D341Med (cell line): ENCODE measurements at places on chromosomes 3 and 15.

DNA sequence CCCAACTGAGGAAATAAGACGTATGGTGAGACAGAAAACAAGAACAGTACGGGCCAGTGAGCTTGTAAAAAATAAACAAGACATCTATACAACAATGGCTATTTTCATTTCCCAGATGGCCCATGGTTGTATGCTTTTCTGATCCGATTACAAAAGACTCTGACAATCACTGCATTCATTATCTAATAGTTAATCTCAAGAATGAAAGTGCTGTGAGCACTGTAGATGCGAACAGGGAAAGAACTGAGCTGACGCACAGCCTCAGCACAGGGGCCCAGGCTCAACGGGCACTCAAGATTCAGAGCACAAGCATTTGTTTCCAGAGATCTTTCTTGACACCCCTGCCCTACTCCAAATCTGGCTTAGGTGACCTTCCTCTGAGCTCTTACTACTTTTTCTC lies 6.9 kb downstream of the MTMR10 start:
- DNase-seq = peak; percentile 68

DNA sequence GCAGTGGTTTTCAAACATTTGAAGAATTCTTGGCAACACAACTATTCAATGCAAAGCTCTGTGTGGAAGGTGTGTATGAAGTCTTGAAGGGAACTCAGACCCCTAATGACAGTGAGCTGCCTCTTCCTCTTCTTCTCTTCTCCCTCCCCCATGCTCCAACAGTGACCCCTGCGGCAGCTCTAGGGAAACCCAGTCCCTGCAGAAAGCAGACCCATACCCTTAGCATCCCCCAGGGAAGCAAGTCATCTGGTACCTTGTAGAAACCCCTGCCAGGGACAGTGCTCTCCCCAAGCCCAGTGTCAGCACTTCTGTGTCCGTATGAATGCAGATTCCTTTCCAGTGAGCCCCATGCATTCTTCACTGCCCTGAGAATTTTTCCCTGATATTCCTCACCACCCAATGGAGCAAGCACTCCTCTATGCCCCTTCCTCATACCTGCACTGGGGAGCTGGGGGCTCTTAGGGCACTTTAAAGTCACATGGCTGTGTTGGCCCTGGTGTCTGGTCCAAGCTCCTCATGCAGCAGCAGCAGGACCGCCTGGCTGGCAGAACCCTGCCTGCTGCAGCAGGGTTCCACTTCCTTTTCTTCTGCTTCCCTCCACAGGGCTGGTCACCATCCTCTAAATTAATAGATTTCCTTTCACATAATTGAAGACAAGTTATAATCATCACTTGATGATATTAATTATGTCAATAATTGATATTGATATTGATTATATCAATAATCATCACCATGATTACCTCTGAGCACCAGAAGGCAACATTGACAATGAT lies 442.5 kb downstream of the EPHB1 start:
- DNase-seq = no peak

- DNase-seq = no peak
Measured at GRCh38 chr3:13077431-13078162, 4.4 kb upstream of the IQSEC1 start.

DNA sequence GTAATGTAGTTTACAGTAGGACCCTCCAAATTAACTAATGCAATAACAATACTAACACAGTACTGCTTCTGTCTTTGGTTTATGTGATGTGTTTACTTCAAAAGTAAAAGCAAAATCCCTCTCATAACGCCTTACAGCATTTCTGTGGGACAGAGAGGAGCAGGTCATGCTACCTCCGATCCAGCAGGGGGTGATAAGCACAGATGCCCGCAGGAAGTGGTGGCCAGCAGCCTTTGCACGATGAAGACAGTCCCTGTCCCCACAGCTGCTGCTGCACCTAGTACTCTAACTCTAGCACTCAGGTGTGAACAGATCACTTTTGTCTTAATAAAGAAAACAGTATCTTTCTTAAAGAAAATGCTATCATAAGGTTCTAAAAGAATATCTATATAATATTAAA lies 38.3 kb downstream of the ANO10 start:
- no peak for DNase-seq

- no peak for DNase-seq
Measured at GRCh38 chr3:183455089-183455488, 26.7 kb upstream of the MCF2L2 start.
